Stimulated activated CD8-positive, alpha-beta memory T cell treated with anti-CD3 and anti-CD28 coated beads, Interleukin-4, amount 100 ng/mL, for 4 hours (primary cell): ENCODE measurements at places on chromosomes 6 and 20.
A peak's percentile ranks its signal among the peaks of the same experiment; 100 is the strongest.

- no peak for DNase-seq
These were observed 1047.9 kb upstream of the MAP3K7 start for GRCh38 chr6:91634791-91635190.

GRCh38 chr6:42366999-42367352 lies 84.8 kb downstream of the TRERF1 start:
- DNase-seq = no peak

- DNase-seq = peak; percentile 13
These were observed 29.0 kb upstream of the TBPL1 start for GRCh38 chr6:133923938-133924593.

DNA sequence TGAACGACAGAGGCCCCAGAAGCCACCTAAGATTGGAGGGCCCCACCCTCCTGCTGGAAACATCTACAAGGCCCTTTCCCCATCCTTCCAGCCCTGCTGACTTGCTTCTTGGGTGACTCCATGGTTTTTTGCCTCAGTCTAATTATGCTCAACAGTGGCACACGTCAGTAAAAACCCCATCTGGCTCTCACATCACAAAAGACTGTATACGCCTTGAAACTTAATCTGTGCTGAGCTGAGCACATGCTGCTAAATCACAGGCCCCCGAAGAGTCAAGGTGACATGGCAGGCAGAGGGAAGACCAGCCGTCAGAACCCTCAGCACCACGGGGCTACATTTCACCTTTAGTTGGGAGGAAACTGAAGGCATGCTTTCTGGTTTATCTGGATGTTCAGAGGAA lies 323.1 kb downstream of the CDH26 start:
- DNase-seq = no peak

- no peak for DNase-seq
These were observed 101.1 kb upstream of the ID4 start for GRCh38 chr6:19736066-19736465.

DNA sequence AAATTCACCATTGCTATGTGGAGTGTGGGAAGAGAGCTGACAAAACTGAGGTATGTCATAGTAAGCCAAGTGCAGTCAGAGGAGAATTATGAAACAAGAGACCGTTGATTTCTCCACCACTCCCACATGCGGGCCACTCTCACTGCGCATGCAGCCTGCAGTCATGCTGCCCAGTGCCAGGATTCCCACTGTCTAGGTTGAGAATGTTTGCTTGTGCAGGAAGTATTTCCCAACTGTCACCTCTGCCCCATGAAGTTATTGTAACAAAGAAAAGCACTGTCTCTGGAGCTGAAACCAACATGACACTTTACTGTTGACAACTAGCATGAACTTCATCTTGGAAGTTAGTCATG lies 18.7 kb upstream of the SFT2D1 start:
- DNase-seq = no peak

GRCh38 chr6:158568549-158568948 lies 8.7 kb downstream of the TMEM181 start:
- no peak for DNase-seq

- DNase-seq = no peak
These were observed 50.4 kb downstream of the PHACTR1 start for GRCh38 chr6:12767016-12767415.

DNA sequence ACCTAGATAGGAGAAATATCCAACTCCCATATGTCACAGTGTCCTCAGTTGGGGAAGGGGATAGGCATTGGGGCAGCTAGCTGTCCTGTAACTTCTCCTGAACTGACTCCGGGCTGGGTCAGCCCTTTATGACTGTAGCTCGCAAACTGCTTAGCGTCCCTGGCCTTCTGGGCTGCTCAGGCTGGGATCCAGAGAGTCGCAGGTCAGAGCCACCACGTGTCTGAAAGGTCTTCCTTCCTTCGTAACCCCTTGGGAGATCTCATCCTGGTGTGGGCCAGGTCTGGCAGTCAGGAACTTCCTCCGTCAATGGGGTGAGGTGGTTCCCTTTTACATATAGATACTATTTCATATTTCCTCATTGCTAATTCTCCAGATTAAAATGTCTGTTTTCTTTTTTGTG lies 28.8 kb upstream of the HINT3 start:
- DNase-seq = no peak

- DNase-seq = no peak
These were observed at the start of gene TUBB1 for GRCh38 chr20:59019217-59019616. Gene TUBB1, plus strand, starts transcription at chr20:59019429. Its CDS starts 94 bp downstream, at chr20:59019523.

GRCh38 chr6:45556828-45557227 lies 179.1 kb upstream of the SUPT3H start:
- no peak for DNase-seq

GRCh38 chr6:147434516-147434915 lies 74.0 kb upstream of the SAMD5 start:
- DNase-seq = no peak

GRCh38 chr20:32751293-32751692 lies 8.0 kb upstream of the COMMD7 start:
- DNase-seq = no peak

DNA sequence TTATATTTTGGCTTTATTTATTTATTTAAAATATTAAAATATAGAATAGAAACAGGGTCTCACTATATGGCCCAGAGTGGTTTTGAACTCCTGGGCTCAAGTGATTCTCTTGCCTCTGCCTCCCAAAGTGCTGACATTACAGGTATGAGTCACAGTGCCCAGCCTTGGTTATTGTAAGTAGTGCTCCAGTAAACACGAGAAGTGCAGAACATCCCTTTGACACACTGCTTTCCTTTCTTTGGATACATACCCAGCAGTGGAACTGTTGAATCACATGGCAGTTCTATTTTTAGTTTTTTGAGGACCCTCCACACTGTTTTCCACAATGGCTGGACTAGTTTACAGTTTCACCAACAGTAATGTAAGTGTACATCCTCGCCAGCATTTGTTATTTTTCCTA lies 203.9 kb downstream of the PHF3 start:
- DNase-seq = no peak

DNA sequence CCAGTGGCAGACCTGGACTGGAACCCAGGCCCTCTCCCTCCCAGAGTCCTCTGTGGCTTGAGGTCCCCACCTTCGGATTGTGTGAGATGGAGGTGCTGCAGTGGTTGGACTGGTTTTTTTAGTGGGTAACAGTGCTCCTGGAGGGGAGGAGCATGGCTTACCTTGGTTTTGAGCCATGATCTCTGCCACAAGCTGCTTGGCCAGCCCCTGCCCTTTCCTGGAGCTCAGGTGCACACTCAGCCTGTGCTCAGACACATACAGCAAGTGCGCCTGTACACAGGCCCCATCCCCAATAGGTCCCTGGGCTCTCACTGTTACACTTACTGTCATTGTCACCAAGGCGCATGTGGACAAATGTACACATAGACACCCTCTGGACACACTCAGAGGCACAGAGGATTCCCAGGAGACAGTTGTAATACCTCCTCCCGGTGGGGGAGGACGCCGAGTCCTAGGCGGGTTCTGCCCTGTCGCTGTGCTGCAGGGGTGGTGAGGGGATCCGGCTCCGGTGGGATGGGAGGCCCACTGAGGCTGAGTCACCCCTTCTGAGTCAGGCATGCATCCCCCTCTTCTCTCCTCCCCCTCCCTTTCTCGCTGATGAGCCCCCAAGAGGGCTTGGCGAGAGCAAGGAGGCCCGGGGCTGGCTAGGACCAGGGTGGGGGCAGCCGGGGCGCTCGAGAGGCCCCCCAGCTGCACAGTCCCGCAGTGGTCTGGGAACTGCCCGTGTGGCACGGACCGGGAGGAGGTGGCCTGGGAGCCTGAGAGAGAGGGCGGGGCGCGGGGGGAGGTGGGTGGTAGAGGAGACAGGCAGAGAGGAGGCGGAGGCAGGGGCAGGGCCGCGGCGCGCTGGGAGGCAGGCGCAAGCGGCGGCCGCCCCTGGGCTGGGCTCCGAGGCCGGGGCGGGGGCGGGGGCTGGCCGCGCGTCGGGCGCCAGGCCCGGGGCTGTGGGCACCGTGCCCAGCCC lies 522 bp upstream of the EPB41L1 start:
- peak; percentile 4 for DNase-seq

GRCh38 chr20:40812415-40812925 lies 123.4 kb upstream of the MAFB start:
- DNase-seq = no peak

- DNase-seq = no peak
These were observed 98.1 kb downstream of the HIVEP2 start for GRCh38 chr6:142846883-142847287.

DNA sequence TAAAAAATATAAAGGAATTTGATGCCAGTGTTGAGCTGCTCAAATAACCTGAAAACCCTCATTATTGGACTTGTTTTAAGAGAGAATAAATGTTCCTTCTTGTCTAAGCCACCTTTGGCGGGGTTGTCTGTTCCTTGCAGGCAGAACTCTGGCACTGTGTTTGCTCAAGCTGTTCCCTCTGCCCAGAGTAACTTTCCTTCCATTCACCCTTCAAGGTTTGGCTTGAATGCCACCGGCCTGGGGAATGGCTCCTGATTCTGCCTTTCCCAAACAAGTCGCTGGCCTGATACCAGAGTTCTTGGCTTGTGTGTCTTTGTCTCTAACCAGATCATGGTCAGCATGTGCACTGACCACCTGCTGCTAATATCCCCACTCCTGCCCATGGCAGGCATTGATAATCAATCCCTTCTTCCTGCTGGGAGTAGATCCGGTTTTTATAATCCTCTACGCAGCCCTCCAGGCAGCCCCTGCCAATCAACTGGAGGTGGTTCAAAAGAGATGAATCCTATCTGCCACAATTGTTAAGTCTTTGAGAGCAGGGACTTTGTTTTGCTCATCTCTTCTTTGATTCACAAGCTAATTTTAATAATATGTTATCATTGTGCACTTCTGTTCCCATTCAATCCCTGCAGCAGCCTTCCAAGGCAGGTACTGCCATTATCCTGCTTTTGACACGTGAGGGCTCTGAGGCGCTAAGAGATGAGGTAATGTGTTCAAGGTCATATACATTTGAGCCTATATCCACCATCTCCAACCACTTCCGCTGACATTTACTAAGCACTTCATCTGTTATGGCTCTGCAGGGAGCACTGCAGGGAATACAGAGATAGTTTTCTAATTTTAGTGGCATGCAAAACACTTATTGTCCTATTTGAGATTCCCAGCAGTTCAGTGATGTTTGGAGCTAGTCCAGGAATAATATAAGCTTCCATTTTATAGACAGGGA lies 3.1 kb upstream of the CCM2L start:
- no peak for DNase-seq
